A549 (cell line): ENCODE measurements at places on chromosomes 6 and 20. TPM values are rescaled to one million over a fixed set of nuclear protein-coding genes. Genes with fewer than 3 reads are reported as not detected.
A peak's percentile ranks its signal among the peaks of the same experiment; 100 is the strongest.

GRCh38 chr6:134577998-134578397 lies 260.1 kb upstream of the SGK1 start:
- DNase-seq: no peak

SNAP91 gene
- 0.07 to 0.39 TPM (median 0.34 TPM) in 3 replicates for polyA plus RNA-seq

GRCh38 chr6:137995371-137995770 lies 111.8 kb downstream of the PERP start:
- DNase-seq: no peak

SLC17A1 gene
- 0.51 to 0.79 TPM (median 0.57 TPM) in 3 replicates for polyA plus RNA-seq

CTAGE9 gene
- polyA plus RNA-seq: not detected in 3 replicates

RALGAPA2 gene
- polyA plus RNA-seq: 3.2 to 4.0 TPM (median 3.7 TPM) in 3 replicates

GRCh38 chr20:19875376-19876221 lies 117.5 kb downstream of the RIN2 start:
- DNase-seq: no peak

FERMT1 gene
- polyA plus RNA-seq: 12.7 to 16.4 TPM (median 13.4 TPM) in 3 replicates

DNA sequence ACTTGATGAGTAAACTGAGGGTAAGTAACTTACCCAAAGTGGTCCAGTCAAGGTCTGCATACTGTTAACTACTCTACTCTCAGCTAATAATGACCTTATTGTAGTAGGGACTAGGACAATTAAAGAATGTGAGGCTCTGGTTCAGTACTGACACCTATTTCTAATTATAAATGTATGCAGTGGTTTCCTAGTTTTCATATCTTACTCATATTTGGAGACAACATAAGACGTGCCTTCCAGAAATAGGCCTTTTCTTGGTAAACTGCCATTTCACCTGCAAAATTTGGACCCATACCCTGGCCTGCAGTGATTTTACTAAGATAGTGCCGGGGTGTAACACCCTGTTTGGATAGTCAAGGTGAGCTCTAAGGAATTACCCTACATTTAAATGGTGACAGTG lies 24.7 kb downstream of the GJA1 start:
- no peak for DNase-seq

ALDH5A1 gene
- 6.9 to 7.2 TPM (median 7.1 TPM) in 3 replicates for polyA plus RNA-seq

DNA sequence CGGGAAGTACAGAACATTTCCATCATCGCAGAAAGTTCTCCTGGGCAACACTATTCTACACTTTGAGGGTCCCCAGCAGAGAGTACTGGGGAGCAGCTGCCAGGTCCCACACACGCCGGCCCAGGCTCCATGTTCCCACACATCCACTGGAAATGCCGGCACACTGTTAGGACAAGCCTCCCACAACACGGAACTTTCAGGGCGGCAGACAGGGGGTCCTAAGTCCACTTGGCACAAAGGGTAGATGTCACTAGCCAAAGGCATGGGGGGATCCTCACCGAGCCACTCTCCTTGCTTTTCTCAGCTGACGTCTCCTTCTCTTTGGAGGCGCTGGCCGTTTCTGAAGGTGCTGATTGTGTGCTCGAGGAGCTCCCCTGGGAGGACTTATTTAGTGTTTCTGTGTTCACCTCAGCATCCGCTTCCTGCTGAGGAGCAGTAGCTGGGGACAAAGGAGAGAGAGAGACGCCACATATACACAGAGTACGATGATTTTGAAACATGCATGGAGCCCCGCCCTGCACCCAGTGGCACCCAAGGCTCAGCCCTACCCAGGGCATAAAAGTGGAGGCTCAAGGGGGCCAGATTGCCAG lies 135.4 kb downstream of the ZMYND8 start:
- DNase-seq: no peak

DNA sequence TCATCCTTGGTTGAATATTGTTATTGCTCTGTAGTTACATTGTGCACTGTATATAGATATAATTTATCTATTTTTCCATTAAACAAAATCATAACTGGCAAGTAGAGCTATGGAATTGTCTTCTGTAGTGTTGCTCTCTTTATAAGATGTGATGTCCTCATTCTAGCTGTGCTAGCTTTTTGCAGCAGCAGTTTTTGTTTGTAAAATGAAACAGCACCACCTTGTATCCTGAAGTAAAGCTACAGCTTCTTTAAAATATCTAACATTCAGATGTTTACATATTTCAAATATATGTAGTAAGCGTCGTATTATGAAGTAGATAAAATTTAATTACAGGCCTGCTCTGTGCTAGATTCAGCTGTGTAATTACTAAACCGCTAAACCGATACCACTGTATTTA lies 328.8 kb upstream of the MANEA start:
- DNase-seq: peak; percentile 2

DNA sequence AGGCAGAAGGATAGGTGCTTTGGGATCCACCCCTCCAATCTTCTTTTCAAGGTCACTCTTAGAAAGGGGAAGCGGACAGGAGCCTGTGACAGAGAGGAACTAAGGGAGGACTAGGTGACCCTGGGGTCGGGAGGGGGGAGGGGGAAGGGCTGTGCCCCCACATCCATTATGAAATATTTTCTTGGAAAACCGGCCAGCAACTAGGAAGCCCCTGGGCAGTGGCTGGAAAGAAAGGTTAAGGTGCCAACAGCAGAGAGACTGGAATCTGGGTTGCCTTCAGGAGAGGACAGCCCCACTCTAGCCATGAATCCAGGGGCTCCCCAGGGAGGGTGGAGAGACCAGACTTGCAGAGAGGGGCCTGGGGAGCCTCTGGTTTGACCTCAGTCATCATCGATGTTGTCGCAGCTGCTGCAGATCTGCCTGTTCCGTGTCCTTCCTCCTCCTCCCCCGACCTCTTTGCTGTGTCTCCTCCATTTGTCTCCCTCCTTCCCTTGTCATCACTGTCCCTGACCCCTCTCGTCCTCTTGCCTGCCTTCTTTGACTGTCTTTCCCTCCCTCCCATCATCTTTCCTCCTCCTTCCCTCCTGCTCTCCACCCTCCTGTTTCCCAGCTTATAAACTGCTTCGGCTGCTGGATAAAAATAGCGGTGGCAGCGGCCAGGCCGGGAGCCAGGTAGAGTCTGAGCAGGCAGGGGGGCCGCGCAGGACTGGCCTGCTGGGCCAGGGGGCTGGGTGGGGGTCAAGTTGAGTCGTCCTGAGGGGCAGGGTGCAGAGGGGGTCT lies 3.2 kb downstream of the SLC29A1 start:
- no peak for DNase-seq

DNA sequence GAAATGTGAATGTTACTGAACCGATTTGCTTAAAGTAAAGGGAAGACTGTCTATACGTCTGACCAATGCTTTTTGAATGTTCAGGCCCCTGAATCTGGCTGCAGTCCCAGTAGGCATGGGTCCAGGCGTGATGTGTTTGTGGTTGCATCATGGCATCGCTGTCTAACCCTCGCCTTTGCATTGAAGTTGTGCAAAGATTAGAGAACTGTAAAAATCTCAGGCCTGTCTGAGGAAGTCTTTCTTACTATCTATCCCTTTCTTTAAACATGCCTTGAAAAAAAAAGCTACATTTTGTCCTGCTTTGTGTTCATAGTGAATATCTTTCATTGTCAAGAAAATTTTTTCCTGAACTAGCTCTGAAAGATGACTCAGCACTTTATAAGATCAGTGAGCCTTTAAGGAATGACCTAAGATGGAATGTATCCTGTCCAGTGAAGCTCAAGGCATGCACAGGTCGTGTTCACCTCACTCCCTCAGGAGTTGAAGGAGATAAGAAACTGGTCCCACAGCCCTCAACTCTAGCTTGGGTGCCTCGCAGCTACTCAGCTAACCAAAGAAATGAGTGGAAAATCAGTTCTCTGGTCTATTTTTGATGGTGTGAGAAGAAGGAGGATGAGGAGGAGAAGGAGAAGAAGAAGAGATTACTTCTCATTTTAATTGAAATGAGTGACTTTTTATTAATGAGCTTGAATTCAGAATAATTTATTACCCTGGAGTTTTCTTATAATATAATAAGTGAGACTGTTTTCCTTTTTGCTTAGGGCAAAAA lies 48.6 kb downstream of the TPD52L1 start:
- peak; percentile 89 for DNase-seq

DNA sequence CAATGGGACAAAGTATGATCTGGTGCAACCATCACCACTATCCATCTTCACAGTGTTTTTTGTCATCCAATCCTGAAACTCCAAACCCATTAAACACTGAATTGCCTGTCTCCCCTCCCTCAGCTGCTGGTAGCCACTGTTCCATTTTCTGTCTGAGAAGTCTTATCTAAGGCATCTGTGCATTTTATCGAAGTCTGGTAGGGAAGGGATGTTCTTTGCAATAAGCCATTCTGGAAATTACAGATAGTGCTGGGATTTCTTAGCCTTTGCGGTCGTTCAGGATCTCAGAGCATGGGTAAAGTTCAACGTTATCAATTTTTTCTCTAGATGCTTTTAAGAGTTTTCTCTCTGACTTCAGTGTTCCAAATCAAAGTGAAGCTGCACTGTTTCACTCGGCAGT lies 24.1 kb downstream of the KIF25 start:
- no peak for DNase-seq

OPN5 gene
- polyA plus RNA-seq: not detected in 3 replicates

GRCh38 chr6:10099529-10100140 lies 315.2 kb downstream of the TFAP2A start:
- no peak for DNase-seq

- DNase-seq: no peak
Measured at GRCh38 chr6:335572-335971, 43.3 kb downstream of the DUSP22 start.

LST1 gene
- 0.26 to 0.47 TPM in 2 of 3 replicates, not detected in the other for polyA plus RNA-seq
